Pulmonary artery endothelial cell (primary cell): ENCODE measurements at places on chromosomes 2 and 18. TPM values are rescaled to one million over a fixed set of nuclear protein-coding genes. Genes with fewer than 3 reads are reported as not detected.

- DNase-seq: no peak
Observed at GRCh38 chr2:46612675-46613074, 133.3 kb downstream of the TMEM247 start.

DNA sequence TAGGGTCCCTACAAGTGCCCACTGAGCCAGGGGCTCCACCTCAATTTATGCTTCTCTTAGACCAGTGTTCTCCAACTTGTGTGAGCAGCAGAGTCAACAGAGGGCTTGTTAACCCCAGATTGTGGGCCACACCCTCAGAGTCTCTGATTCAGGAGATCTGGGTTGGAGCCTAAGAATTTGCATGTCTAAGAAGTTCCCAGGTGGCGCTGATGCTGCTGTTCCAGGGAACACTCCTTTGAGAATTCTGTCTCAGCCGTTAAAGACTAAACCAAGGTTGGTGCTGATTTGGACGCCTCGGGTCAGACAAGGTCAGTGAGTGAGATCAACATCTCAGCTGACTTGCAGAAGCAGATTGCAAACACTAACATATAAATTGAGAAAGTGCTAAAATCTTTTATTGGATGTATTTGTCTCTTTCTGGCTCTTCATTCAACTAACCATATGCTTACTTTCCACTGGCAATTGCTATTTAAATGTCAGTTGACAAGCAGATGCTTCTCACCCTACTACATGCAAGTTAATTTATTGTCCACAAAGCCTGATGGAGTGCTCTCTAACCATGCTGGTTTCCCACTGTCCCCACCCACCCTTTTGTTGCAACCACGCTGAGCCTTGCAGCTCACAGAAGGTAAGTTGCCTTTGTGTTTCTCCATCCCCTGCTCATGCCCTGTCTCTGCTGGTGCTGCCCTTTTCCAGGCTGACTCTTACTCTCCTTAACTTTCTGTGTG, 31.5 kb downstream of the LYPD1 start:
- no peak for DNase-seq

- no peak for DNase-seq
Observed at GRCh38 chr18:46069524-46069923, 2.5 kb downstream of the PSTPIP2 start.

DNA sequence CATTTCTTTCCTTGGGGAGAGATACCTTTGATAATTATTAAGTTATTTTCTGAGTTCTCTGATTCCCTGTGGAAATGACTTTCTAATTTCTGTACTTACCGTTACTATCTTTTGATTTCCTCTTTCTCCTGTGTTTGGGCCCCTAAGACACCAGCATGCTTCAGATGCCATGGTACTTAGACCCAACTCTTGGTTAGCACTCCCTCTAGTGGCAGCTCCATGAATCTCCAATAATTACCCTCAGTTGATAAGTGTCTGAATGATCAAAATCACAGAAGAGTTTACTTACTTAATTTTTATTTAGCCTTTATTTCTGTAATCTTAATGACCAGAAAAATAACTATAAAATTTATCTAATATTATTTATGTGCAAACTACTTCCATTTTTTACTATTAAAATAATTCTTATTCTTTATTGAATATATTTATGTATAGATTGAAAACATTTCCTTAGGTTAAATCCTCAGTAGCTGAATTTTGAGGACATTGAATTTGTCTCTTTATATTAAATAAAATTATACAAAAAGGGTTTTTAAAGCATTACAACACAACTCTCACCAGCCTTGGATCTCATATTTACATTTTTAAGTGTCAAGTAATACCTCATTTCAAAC, 300.4 kb downstream of the KCNS3 start:
- peak; percentile 10 for DNase-seq

GRCh38 chr2:11371092-11371937, 26.9 kb upstream of the ROCK2 start:
- DNase-seq: no peak

Gene FHOD3
- total RNA-seq: 0.07 TPM in 2 replicates

Gene SIX3
- total RNA-seq: not detected in 2 replicates

DNA sequence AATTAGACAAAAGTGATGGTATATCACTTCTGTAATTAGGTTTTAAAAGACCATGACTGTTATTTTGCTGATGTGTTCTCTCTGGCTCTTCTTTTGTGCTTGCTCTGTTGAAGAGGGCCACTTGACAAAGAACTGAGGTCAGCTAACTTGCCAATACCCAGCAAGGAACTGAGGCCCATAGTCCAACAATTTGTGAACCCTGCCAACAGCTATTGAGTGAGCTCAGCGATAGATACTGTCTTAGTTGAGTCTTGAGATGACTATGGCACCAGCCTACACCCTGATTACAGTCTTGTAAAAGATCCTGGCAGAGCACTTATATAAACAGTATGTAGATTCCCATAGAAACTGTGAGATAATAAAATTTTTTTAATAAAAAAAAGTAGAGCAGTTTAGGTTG, 103.0 kb downstream of the BMPR2 start:
- no peak for DNase-seq

DNA sequence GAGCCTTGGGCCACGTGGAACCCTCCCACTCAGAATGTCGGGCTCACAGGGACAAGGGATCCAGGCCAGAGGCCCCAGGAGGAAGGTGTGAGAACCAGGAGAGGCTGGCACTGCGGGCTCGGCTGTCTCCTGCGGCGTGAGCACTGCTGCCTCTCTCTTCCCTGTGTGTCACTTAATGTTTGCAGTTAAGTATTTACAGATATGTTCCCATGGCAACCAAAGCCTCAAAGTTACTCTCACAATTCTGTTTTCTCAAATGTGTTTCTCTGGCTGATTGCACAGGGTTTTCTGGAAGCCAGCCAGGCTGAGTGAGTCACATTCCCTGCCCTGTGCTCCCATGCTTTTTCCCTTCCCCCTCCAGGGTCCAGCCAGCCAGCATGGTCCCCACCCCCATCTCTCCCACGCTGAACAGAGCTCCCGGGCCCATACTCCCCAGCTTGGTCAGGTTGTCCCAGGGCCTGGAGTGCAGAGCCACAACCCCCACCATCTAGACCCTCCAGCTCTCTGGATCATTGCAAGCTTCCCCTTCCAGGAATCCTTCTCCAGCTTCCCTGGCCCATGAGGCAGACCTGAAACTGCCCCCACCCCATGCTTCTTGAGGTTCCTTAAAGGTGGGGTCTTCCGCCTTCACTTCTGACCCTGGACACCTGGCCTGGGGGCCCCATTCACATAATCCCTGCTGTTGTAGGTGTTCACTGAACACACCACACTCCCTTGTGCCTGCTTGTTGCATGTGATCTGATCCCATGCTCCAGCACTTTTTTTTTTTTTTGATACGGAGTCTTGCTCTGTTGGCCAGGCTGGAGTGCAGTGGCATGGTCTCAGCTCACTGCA, 265.9 kb downstream of the CELF4 start:
- peak; percentile 88 for DNase-seq
